Stromal cell of bone marrow (primary cell): ENCODE measurements at places on chromosomes 3 and 15.

DNA sequence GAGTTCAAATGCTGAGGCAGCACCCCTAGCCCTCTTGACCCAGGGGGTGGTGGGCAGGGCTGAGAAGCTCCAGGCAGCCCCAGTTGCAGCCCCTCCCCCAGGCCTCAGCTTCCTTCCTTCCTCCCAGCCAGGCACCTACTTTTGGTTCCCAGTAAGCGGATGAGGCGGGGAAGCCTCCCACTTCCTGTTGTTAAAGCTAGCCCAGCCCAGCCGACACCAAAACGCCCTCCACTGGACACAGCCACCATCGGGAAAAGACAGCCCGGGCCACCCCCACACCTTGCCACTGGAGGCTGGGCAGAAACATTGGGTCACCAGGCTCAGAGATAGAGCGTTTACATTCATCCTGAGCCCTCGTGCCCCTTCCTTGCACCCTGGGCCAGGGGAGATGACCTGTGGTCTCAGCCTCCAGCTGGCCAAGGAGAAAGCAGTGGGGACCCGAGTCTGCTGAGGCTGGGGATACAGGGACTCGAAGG lies 3.5 kb downstream of the DUSP7 start:
- peak; percentile 65 for DNase-seq

DNA sequence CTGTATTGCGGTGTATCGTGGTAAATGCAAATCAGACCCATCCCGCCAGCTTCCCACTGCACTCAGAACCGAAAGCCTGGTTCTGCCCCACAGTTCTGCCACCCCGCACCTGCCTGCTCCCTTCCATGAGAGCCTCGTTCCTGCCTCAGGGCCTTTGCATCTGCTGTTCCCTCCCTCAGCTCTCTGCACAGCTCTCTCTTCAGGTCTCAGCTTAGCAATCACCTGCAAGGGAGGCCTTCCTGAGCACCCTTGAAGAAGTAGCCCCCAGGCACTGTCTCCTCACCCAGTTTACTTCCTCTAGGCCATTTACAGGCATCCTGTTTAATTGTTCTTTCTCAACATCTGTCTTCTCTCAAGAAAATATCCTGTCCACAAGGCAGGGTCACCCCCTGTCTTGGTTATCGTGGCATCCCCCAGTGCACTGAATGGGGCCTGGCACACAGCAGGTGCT lies 13.3 kb upstream of the IQSEC1 start:
- no peak for DNase-seq

DNA sequence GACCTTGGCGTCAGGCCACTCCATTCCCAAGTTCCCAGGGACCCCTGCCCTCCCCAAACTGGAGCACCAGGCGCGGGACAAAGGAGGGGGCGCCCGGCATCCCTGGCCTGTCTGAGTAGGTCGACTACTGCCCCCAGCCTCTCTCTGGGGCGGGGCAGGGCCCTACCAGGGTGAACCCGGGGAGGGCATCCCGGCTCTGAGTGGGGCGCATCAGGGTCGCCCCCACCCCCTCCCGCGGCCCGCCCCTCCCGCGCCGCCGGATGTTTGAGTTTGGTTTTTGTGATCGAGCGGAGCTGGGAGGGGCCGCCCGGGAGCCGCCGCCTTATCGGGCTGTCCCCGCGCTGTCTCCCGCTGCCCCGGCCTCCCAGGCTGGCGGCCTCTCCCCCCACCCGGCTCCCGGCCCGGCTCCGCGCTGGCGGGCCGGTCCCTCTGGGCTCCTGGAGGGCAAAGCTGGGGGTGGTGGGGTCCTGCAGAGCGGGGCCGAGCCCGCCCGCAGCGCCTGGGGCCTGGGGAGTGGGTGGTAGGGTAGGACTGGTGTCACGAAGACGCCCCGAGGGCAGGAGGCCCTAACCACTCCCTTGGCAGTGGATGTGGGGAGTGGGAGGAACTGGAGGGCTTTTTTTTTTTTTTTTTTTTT lies 47.2 kb upstream of the SMAD6 start:
- DNase-seq: no peak

DNA sequence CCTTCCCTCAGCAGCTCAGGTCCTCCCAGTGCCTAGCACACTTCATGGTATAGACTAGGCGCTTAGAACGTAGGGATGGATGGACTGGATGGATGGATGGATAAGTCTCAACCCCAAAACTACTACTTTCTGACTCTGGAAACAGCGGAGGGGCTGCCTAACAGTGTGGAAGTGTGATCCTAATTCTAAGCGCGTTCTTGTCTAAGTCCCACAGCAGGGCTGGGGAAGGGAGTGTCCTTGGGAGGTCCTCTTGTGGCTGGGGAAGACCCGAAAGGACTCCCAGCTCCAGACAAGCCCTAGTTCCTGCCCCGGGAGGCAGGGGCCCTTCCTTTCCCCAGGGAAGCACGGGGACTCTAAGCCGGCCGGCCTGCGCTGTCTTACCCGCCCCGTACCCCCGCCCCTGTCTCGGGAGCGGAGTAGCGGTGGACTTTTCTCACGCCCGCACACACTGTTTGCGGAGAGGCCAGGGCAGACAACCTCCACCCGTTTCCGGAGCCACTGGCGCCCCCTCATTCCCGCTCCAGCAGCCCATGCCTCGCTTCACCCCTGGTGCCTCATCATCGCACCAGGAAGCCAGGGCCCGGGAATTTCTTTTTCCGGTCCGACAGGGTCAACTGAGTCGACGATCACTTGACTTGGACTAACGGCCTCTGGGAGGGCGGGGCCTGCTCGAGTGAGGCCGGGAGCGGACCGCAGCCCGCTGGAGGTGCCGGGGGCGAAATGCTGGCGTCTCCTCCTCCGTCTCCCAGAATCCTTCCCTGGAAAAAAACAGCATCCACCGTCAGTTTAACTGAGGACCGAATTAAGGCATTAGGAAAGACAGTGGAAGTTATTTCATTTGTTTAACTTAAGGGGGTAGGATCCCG lies 133.3 kb downstream of the TBC1D2B start:
- DNase-seq: peak; percentile 77

DNA sequence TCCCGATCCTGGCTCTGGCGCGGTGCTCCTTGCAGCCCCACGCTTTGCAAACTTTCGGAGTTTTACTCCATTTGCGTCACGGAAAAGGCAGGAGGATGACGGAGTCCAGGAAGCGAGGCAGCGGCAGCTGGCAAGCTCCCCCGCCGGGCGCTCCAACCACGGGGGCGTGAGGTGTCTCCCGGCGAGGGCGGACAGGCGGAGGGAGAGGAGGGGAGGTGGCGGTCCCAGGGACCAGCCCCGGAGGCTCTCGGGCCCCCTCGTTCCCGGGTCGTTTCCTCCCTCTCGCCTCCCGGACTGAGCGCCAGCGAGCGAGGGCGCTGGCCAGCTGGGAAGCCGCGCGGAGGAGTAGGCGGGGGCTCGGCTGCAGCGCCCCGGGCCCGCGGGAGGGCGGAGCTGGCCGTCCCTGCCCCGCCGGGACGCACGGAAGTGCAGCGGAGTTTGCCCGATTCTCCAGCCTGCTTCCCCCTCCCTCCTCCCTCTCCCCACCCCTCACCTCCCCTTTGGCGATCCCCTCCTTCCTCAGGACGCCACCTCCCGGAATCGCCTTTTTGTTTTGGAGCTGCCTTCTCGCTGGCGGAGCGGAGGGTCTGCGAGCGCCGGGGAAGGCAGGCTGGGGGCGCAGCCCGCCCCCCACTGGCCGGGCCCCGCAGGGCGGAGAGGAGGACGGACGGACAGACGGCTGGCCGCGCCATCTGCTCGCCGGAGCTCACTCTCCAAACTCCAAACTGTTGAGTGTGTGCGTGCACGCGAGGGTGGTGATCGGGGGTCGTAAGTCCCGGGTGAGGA lies at the start of gene SNX33:
Gene SNX33, plus strand, starts transcription at position 543 of the 786 bp plus-strand sequence. CDS start 1,191 bp downstream, outside the sequence.
- peak; percentile 83 for DNase-seq

DNA sequence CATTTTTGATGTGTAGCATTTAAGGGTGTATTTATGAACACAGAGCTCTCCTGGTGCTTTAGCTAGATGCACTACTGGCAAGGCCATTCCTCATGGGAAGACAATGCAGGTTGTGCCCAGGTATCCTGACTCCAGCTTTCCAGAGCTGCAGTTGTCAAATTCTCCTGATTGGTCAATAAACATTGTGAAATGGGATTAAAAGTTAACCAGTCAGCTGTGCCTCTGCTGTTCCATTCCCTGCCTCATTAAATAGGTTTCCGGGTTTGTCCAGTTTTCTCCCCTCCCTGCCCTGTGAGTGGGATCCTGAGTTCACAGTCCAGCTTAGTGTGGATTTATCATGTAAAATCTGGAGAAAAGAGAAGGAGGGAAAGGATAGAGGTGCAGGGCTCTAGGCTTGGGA lies 207.3 kb downstream of the SQOR start:
- DNase-seq: no peak

DNA sequence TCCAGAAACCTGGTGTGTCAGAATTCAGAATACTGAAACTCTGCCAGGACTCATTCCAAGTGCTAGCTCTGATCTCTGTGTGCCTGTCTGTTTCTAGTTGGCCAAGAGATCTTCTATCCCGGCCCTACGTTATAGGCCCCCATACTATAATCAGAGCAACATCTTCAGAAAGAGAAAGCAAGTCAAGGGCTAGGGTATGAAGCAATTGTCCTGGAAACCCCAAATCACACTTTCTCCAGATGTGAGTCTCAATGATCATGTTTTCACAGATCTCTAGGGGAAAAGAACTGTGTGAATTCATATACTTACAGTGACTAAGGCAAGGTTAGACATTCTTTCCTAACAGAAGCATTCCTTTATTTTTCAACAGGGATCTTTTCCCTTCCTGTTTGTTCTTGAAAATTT lies 309.7 kb downstream of the SLC9A9 start:
- DNase-seq: peak; percentile 70

- DNase-seq: peak; percentile 61
Observed at GRCh38 chr15:32818758-32819447, 101.1 kb downstream of the GREM1 start.

GRCh38 chr3:165192610-165193192 lies 3.5 kb downstream of the SLITRK3 start:
- DNase-seq: no peak

DNA sequence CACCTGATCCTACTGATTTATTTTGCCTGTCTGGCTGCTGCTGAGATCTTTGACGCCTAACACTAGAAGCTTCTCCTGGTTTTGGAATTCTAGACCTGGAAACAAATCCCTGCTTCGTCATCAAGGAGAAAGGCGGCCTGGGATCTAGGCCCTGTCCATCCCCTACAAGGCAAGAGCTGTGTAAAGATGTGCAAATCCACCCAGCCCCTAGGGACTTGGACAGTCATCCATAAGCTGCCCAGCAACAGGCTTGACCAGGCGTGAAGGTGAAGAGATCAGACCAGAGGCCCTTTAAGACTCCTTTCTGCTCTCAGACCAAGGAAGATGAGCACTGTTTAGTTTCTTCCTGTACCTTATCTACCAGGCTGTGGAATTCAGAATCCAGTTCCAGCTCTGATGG lies 32.2 kb downstream of the SLC41A3 start:
- DNase-seq: peak; percentile 23

DNA sequence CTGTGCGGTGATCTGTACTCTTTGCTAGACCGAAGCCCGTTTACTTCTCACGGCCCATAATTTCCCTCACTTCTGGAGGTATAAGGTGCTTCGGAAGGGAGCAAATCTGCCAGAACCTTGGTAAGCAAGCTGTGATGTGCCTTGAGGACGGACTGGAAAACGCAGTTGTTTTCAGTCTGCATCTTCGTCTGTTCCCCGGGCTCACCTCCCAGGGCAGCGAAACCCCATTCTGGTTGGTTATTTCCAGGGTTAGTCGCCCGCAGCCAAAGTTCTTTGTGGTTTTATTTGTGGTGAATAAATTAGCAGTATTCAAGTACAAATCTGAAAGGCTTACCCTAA lies 401 bp downstream of the RAMAC start:
- no peak for DNase-seq

- DNase-seq: no peak
Observed at GRCh38 chr3:138078096-138078495, 37.3 kb downstream of the DZIP1L start.

DNA sequence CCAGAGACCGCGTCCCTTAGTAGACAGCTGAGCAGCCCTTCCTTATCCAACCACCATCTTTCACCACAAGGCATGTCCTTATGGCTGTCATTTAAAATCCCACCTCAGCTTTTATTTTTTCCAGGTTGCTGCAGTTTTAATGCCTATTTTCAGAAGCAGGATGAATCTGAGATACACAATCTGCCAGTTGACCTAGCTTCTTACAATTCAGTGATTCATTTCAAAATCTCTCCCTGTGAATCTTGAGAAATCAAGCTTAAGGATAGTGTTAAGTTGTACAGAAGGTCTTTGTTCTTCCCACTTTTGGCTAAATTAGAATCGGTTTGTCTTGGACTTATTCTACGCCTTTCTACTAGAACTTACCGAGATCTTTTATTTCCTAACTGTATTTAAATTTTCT lies 522.3 kb upstream of the CFAP20DC start:
- no peak for DNase-seq

GRCh38 chr15:90840954-90841353 lies 27.4 kb upstream of the FURIN start:
- DNase-seq: no peak

GRCh38 chr15:98745179-98745578 lies 96.8 kb downstream of the IGF1R start:
- no peak for DNase-seq

GRCh38 chr3:3278073-3278472 lies 98.6 kb upstream of the CRBN start:
- DNase-seq: no peak

DNA sequence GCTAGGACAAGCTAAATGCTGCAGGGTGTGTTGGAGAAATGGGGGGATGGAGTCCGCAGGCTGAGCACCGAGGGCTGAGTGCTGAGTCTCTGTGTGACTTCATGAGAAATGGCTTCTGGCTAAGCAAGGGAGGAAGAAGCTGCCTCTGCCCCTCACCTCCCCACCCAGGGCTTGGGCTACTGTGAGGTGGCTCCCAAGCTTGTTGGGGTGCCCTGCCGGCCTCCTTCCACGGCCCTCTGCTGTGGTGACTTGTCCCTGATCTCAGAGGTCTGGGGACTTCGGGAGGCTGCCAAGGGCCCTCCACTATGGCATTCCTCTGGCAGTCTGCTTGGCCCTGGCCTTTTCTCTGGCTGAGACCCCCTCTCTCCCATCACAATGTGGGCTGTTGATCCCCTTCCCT lies 30.1 kb upstream of the RAD18 start:
- no peak for DNase-seq

DNA sequence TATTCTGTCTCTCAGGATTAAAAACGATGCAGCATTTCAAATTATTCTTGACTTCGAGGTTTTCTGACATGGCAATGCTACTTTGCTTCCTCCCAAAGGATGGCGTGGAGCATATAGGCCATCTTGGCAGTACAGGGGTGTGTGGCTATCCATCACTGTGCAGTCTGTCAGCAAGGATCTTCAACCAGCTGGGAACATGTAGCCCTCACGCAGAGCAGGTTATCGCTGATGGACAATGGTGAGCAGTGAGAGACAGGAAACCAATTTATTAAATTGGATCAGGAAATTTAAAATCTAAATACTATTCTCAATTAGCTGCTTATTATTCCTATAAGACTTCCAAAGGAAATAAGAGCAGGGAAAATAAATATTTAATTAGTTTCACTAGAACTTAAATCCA lies 615.3 kb downstream of the OTOL1 start:
- DNase-seq: no peak

DNA sequence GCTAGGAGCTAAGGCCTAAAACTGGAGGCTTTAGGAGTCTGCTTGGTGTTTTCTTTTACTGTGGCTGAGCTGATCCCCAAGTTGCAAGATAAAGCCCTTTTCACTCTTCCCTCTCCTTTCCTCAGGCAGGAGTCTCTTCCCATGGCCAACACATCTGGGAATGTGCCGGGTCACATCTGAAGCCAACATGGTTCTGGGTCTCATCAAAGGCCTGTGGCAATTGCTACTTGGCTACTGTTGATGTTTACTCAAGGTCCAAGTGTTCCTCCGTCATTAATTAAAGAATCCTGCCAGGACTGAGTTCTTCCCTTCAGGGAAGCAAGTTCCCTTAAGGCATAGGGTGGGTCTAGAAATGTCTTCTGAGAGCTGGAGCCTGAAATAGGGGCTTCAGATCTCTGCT lies 230.2 kb downstream of the GBE1 start:
- DNase-seq: no peak
